ENCODE measurements at places on chromosomes 5 and 9.

- DNase-seq: peak; percentile 29
Observed at GRCh38 chr5:108148715-108149139, 233.2 kb downstream of the FBXL17 start.

DNA sequence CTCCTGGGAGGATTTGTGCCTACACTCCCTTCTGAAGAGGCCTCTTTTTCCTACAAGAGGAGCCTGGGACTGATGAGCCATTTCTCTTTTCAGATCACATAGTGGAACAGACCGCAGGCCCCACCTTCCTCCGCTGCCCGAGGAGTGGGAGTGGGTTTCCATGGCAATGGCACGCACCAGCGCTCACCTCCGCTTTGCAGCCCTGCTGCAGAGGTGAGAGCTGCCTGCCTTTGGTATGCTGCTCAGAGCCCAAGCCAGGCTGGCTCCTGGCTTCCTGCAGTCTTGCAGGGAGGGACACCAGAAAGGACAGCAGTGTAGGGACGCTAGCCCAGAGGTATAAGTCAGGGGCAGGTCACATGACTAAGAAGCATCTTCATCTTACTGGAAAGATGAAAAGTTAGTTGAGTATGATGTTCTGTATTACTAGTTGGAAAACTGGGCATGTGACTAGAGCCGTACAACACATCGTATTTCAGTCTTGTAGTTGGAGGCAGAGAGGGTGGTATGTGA lies 12.4 kb downstream of the PTTG1 start:
- DNase-seq: no peak

DNA sequence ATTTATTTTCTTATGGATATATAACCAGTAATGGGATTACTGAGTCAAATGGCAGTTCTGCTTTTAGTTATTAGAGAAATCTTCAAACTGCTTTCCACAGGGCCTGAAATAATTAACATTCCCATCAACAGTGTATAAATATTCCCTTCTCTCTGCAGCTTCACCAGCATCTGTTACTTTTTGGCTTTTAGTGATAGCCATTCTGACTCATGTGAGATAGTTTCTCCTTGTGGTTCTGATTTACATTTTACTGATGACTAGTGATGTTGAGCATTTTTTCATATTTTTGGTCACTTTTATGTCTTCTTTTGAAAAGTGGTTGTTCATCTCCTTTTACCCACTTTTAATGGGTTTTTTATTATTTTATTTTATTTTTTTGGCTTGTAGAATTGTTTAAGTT lies 1290.3 kb upstream of the CDH9 start:
- peak; percentile 82 for DNase-seq

GRCh38 chr5:16384222-16384621 lies 81.4 kb downstream of the ZNF622 start:
- no peak for DNase-seq

GRCh38 chr9:94135222-94135621 lies 51.0 kb downstream of the PTPDC1 start:
- peak; percentile 80 for DNase-seq

- DNase-seq: no peak
Observed at GRCh38 chr5:54325610-54326311, 15.4 kb upstream of the ARL15 start.

DNA sequence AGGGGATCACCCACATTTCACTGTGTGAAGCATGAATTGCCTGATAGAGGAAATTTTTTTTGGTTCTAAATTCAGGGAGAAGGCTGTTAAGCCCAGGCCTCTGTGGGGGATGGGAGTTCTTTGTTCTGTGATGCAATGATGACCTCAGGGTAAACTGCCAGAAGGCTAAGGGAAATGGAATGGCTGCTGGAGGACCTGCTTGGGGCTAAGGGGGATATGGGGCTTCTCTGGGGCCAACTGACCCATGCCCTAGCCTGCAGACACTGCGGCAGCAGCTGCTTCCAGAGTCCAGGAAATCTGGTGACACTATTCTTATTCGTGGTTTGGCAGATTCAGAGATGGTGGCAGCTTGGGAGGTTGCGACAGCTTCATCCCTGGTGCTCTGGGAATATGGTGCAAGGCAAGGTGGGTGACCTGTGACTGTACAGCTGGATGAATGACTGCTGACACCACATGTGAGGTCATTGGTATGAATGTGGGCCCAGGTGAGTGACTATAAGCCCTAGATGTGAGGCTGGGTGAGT lies 30.3 kb downstream of the VCP start:
- DNase-seq: no peak

- no peak for DNase-seq
Observed at GRCh38 chr9:3826178-3826577, 300.4 kb upstream of the RFX3 start.

- peak; percentile 2 for DNase-seq
Observed at GRCh38 chr5:135750506-135750905, 84.0 kb upstream of the SLC25A48 start.

DNA sequence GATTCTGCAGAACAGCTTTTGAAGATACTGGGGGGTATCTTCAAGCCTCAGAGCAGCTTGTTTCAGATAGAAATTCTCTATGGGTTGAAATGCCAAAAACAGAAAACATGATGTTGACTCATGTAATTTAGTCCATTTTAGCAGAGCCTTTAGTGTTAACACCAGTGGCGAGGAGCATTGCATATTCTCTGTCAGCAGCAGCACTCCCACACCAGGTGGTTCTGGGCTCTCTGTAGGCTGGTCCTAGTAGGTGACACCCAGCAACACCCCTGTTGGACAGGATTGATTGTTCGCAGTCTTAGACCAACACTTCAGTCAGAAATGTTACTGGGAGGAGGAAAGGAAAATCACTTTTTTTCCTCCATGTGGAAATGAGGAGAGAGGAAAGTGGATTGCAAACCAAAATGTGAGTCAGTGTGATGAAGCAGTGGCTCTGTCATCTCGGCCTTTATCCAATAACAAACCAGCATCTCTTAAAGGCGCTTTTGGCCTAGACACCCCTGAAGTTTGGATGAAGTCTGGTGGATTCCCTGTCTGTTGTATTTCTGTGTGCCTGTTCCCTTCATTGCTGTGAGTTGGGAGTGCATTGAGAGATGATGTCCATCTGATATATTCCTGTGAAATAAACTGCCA lies 16.8 kb downstream of the SLC46A2 start:
- no peak for DNase-seq

GRCh38 chr9:78249542-78249941 lies 13.7 kb downstream of the CEP78 start:
- DNase-seq: no peak

- no peak for DNase-seq
Observed at GRCh38 chr5:55520117-55520839, 14.5 kb downstream of the PLPP1 start.

- no peak for DNase-seq
Observed at GRCh38 chr9:104694218-104694617, at the start of gene OR13D1. OR13D1 (plus strand) TSS chr9:104694518; CDS start chr9:104694518, 0 bp downstream.

GRCh38 chr9:95506428-95506677 lies 10.4 kb downstream of the PTCH1 start:
- peak; percentile 44 for DNase-seq

- DNase-seq: no peak
Observed at GRCh38 chr5:60972231-60972630, 27.2 kb downstream of the NDUFAF2 start.

DNA sequence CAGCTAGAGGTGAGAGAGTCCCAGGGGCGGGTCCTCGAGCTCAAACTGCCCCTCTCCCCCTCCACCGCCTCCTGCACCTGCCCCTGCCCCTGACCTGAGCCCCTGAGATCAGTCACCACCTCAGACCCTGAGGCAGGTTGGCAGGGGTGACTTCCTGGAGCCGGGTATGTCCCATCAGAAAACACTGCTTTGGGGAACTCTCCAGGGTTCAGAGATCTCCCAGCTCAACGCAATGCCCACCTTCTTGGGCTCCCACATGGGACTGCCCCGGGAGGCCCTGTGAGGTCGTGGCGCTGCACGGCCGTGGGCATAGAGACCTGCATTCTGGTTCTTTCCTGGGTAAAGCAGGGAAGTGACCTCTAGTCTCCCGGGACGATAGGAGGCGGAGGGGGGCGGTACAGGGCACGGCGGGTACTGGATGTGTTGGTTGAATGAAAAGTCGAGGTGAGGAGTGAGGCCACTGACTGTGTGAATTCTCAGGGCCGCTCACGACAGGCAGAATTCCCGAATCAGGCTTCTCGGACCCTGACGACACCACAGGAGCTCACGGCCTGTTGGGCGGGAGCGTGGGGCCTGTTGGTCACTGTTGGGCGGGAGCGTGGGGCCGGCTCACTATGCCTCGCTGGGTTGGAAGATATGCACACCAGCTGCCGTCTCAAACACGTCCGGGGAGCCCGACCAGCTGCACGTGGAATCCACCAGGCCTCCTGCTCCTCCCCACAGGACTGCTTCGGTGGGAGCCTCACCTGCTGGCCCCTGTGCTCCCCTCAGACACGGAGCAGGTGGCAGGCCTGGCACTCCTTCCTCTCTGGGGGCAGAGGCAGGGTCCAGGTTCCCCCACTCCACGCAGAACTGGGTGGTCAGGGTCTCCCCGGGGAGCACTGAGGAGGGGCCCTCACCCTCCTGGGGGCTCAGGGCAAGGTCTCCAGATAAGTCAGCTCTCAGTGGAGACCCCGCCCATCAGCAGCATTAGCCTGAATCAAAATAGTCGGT lies 178.0 kb upstream of the PPP1R26 start:
- no peak for DNase-seq

GRCh38 chr5:139091439-139092156 lies 106.6 kb downstream of the SIL1 start:
- DNase-seq: peak; percentile 12

DNA sequence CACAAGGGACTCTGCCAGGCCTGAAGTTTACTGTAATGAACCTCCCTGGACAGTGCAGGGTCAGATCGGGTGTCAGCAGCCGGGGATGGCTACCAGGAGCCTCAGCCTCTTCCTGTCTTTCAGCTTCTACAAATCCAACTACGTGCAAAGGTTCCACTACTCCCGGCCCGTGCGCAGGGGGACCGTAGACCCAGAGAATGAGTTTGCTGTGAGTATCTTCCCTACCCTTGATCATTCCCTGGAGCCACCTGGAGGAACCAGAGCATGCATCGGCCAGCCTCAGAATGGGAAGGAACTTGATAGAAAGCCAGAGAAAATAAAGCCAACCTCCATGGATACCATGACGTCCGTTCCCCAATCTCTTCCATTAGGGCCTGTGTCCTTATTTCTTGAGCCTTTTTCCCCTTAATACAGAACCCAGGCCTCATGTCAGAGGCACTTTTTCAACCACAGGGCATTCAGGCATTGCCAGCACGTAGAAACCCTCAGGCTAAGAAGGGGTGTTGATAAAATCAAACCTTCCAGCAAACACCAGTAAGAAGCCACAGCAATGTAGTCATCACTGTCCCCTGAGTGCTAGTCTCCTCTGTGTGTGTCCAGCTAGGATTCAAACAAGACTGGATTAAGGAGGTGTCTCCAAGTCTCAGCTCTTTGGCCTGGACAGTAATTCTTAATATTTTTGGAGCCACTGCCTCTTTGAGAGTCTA lies 49.0 kb upstream of the FOXI1 start:
- no peak for DNase-seq

DNA sequence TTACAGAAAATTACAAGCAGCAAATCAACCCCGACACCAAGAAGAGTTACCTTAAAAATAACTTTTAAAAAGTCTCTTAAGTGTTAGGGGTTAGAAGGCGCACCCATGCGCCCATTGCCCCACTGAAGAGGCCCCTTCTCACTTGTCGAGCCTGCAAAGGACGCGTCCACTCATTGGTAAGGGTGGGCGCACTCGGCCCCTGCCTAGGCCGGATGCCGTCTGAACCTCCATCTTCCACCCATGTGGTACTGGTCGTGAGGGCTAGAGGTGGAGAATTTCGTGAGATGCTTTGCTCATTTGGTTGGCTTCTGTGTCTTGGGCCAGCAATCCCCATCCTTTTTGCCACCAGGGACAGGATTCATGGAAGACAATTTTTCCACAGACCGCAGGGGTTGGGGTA lies 27.5 kb upstream of the LRRC14B start:
- DNase-seq: no peak

DNA sequence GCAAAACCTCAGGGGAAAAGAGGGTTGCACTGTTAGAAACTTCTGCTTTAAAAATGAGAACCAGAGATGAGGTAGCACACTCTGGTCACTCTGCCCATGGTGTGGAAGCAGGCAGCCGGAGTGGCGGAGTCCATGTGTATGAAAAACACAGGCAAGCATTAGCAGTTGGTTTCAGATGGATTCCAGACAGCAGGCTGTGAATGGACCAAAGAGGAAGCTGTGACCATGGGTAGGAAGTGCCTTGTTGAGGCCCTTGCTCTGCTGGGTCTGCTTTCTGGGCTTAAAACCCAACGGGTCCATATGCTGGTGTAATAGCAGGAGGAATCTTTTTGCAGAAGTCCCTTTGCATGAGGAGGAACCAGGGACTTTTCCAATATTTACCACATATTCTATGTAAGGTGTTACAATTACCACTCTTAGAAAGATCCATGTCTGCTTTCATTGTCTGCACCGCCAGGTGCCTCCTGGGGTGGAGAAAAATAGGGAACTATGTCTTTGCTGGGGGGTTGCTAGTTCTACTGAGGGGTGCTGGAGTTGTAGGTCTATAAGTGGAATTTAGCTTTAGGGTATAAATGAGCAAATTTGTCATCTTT lies 77.0 kb downstream of the ANKRD55 start:
- no peak for DNase-seq

- no peak for DNase-seq
Observed at GRCh38 chr5:146758938-146759337, 119.6 kb downstream of the PPP2R2B start.

GRCh38 chr9:123772967-123773366 lies 157.0 kb downstream of the DENND1A start:
- DNase-seq: no peak

- no peak for DNase-seq
Observed at GRCh38 chr5:29548262-29548661, 1645.2 kb upstream of the CDH6 start.

GRCh38 chr5:109876030-109876725 lies 186.5 kb downstream of the MAN2A1 start:
- DNase-seq: no peak

- DNase-seq: no peak
Observed at GRCh38 chr5:78243091-78243490, 51.4 kb downstream of the AP3B1 start.

DNA sequence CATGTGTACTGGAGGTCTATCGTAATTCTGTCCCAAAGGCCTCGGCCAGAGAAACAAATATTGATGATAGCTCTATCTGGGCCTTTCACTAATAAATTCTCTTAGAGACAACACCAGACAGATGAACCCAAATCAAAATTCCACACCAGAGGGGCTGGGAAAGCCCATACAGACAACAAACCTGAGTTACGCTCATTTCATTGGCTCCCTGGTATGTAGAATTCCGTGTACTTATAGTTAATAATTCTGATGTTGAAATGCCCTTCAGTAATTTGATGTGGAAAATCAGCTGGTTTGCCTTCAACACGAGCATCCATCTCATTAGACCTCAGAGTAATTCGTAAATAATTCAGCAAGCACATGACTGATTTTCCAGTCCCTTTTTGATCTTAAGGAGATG lies 53.2 kb downstream of the FRMD3 start:
- no peak for DNase-seq

Data from fibroblast of skin of scalp (primary cell).